ENCODE measurements at places on chromosomes 5 and 9.

DNA sequence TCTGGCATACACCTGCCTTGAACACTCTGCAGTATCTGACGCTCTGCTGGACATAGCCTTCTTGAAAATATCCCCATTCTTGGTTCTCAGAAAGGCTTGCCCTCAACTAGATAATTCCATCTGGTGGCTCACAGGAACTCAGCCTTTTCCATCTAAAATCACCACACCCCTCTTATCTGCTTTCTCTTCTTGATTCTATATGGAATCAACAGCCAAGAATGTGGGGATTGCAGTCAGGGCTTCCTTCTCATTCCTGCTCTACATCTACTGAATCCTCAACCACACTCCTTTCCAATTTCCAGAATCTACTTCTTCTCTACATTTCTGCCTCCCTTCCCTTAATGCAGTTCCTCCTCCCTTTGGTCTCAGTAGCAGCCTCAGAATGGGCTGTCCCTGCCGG lies 170.1 kb downstream of the SEMA5A start:
- no peak for DNase-seq

DNA sequence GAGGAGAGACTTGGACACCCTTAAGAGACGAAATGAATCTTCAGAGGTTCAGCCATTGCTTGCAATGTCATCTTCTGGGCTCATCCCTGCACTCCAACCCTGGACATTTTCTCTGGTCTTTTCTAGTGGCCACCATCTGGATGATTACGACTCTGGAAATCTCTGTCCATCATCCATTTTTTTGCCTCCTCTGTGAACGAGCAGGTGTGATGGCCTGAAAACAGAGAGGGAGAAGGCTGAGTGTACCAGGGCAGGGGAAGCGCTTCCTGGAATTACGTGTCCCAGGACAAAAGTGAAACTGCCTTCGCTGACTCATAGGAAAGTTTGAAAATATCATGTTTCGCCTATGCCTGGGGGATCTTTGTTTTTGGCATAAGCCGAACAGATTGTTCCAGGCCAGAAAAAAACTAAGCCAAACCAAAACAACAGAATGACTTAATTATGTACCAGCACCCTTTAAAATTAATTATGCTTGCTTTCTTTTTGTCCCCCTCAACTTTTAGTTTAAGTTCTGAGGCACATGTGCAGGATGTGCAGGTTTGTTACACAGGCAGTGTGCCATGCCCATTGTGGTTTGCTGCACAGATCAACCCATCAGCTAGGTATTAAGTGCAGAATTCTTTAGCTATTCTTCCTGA lies 31.9 kb downstream of the ANKRD33B start:
- DNase-seq = peak; percentile 32

GRCh38 chr9:76688471-76689238 lies 75.6 kb upstream of the PCA3 start:
- DNase-seq = no peak

DNA sequence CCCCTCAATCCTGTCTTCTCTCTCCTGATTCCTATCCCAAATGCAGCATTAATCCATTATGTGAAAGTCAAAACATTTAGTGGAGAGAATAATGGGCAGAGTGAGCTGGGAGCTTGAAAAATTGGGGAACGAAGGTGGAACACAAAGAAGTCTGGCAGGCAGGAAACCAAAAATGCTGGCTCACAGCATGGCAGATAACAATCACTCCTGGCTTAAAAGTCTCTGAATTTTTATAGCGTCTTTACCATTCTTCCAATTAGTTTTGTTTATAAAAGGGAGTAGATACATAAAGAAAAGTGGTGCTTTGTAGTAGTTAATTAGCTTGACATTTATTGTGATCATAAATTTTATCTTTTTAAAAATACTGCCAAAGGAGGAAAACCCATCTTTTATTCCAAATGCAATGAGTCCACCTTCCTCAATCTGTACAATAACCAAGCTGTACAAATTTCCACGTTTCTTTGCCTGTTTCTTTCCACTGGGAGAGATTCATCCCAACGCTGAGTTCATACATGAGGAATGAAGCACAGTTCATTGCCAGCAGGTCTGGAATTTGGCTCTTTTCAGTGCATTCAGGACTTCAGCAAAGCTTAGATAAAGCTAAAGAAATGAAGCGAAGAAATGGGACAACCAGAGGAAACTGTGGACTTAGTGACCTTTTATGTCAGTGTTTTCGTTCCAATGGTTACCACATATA lies 174.7 kb downstream of the HMHB1 start:
- peak; percentile 2 for DNase-seq

- no peak for DNase-seq
Measured at GRCh38 chr5:19734776-19735175, 253.2 kb downstream of the CDH18 start.

GRCh38 chr5:103582364-103582763 lies 19.8 kb upstream of the NUDT12 start:
- DNase-seq = peak; percentile 66

DNA sequence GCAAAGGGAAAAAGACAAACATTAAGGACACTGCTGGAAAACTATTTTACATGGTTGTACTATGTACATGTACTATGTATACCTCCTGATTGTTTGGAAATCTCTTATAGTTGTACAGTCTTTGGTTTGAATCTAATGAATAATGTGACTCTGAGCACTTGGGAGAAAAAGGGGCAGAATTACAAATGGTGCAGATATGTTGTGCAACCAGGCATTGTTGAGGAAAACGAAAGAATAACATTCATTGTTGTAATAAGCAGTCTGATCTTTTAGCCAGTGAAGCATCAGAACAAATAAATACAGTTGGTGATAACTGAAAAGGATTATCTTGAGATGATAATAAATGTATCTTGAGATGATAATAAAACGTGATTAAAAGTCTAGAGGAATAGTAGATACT lies 87.2 kb downstream of the CSNK1G3 start:
- no peak for DNase-seq

- peak; percentile 84 for DNase-seq
Measured at GRCh38 chr9:108272349-108272899, 583.4 kb downstream of the ACTL7B start.

GRCh38 chr5:13625616-13626198 lies 318.8 kb downstream of the DNAH5 start:
- DNase-seq = no peak

GRCh38 chr9:72363236-72363635 lies 1.8 kb downstream of the ZFAND5 start:
- DNase-seq = peak; percentile 61

GRCh38 chr5:179485845-179486575 lies 64.3 kb upstream of the RUFY1 start:
- DNase-seq = no peak

DNA sequence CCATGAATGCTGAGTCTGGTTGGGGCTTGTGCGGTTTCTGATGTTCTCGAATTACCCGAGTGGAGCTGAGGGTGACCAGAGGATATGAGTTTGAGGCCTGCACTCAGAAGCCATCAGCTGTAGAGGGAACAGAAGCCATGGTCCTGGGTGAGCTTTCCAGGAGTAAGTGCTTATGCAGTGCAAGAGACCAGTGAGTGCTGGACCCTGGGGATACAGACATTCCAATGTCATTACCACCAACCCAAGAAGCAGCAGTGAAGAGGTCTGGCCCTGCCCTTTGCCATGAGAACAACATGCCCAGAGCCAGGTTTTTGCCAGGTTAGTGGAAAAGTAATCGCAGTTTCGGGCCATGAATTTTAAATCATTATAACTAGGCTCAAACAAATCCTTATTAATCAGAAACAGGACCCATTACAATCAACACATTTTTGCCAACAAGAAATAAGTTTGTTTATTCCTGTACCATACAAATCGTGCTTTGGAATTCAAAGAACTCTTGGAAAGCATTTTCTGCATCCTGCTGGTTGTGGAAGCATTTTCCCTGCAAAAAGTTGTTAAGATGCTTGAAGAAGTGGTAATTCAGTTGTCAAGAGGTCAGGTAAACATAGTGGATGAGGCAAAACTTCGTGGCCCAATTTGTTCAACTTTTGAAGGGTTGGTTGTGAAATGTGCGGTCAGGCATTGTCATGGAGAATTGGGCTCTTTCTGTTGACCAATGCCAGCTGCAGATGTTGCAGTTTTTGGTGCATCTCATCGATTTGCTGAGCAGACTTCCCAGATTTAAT lies 154.6 kb downstream of the SYK start:
- no peak for DNase-seq

DNA sequence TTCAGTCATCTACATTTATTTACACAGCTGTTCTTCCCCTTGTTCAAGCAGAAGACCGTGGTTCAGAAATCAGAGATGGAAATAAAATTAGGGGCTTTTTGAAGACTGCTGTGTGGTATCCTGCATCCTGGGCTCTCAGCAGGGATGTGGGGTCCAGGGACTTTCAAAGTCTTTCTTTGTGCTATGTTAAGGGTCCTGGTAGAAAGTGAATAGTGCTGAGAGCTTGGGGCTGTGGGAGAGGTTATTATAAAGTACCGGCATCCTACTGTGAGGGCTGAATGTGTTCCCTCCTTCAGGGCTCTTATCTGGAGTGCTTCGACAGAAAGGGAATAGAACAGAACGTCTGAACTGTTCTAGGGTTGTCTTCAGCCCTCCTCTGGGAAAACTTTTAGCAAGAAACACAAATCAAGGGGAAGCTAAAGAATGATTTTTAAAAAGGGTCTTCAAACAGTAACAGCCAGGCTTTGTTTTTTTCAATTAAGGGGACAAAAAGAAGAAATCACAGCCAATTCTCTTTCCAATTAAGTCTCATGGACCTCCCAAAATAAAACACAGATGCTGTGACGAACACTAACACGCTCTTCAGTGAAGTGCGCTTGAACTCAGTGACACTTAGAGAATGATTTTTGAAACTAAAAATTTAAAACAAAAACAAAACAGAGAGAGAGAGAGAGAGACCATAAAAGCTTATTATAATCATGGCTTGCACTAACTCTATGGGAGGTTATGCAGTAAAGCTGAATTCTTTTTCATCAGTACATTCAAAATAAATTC lies 15.7 kb upstream of the SLC1A3 start:
- no peak for DNase-seq

- no peak for DNase-seq
Measured at GRCh38 chr9:105700668-105701067, 6.3 kb downstream of the TMEM38B start.

DNA sequence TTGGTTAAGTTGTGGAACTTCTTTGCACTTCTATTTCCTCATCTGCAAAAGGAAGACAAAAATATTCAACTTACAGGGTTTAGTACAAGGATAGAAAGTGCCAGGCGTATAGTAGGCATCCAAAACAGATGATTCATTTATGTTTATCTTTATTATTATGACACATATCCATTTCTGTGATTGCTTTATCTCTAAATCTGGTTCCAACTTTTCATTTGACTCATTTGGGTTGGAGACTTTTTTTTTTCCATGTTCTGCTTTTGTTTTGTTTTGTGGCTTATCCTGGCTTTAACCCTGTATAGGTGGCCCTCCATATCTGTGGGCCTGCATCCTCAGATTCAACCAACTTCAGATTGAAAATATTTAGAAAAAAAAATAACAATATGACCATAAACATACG lies 186.7 kb upstream of the SLC24A2 start:
- DNase-seq = no peak

DNA sequence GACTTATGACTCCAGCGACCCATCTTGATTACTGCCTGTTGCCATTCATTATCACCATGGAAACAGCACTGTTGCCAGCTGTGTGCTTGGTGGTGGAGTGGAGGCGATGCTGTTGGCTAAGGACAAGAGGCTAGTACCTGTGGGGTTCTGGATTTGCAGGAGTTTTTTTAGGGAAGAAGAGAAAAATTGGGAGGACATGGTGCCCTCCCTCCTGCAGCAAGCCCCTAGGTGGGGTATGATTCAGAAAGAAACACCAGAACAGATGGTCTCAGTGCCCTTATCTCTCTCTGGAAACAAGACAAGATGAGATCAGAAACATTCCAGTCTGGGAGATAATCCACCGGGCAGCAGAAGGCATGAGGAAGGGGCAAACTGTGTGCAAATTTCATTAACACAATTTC lies 87.8 kb upstream of the TLR4 start:
- DNase-seq = no peak

GRCh38 chr9:134676361-134676760 lies 34.8 kb downstream of the COL5A1 start:
- no peak for DNase-seq

DNA sequence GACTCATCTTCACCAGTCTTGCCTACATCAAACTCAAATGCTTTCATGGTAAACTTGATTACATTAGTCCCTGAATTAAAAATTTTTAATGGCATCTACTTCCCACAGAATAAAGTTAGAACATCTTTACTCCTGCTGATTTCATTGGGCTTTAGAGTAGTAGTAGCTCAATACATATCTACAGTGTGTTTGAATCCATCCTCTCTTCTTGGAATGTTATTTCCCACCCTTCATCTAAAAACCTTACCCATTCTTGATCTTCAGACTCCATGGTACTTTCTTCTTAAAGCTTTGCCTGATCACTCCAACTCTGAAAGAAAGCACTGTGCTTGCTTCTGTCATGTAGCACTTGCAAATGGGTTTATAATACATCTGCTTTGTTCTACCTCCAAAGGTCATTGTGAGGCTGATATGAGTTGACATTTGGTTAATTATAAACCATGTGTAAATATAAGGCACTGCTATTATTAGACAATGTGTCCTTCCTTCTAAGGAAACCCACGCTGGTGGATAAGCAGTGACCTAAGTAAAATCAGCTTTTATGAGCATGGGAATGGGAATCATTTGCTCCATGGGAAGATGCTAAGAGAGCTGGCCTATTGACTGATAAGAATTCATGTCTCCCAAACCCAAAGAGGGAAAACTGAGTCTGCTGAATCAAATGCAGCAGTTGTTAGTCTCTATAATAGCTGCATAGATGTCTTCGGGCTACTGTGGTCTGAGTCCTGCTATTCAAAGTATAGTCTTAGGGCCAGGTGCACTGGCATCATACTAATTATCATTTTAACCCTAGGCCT lies 7.5 kb upstream of the PRLR start:
- DNase-seq = peak; percentile 77

DNA sequence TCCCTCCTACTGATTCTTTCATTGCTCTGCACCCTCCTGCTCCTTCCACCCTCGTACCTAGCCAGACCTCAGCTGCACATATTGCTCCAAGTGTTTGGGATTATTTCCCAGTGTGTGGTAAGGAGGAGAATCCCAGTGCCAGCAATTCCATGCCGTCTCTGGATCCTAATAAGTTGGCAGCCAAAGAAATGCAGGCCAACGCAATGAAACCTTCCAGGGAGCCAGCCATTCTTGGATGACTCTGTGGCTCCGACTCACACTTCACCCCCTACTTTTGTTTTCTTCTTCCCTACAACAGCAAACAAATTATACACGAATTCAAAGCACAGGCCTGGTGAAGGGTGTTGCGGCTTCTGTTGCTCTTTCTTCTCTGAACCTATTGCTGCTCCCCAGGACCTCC lies 82.5 kb upstream of the SLC1A3 start:
- no peak for DNase-seq

- DNase-seq = no peak
Measured at GRCh38 chr5:18699681-18700080, 1065.4 kb downstream of the TAF11L14 start.

- peak; percentile 95 for DNase-seq
Measured at GRCh38 chr5:142548739-142549275, 137.1 kb downstream of the FGF1 start.

GRCh38 chr9:81771571-81771970 lies 82.2 kb upstream of the TLE1 start:
- no peak for DNase-seq

Measured in HT-29 (cell line).